Left ventricle myocardium superior (tissue), 1 donor: ENCODE measurements at places on chromosomes 16 and 17. TPM values are rescaled to one million over a fixed set of nuclear protein-coding genes. Genes with fewer than 3 reads are reported as not detected.

Gene CBX1
- 37.9 TPM for total RNA-seq

Gene MT1M
- 6.8 TPM for total RNA-seq

Gene GSPT1
- total RNA-seq = 92.5 TPM

Gene PITPNM3
- 0.59 TPM for total RNA-seq

Gene ANTKMT
- total RNA-seq = 31.2 TPM

Gene ITGA3
- total RNA-seq = 16.5 TPM

Gene KRTAP2-3
- total RNA-seq = not detected

Gene SLC38A8
- 2.0 TPM for total RNA-seq

Gene SLX1A
- total RNA-seq = 16.5 TPM

Gene MT1G
- total RNA-seq = not detected

Gene CA5A
- total RNA-seq = not detected

Gene ELMO3
- 0.79 TPM for total RNA-seq

Gene CDH11
- 7.3 TPM for total RNA-seq
